ENCODE measurements at places on chromosomes 5 and 9. TPM values are rescaled to one million over a fixed set of nuclear protein-coding genes. Genes with fewer than 3 reads are reported as not detected.

GRCh38 chr5:114782177-114782576 lies 387.5 kb downstream of the TRIM36 start:
- H3K4me1 ChIP-seq = no peaks in the 10 kb centered on the region
- no peaks in the 10 kb centered on the region for H3K27me3 ChIP-seq
- no peak overlapping the region for H3K27ac ChIP-seq

DNA sequence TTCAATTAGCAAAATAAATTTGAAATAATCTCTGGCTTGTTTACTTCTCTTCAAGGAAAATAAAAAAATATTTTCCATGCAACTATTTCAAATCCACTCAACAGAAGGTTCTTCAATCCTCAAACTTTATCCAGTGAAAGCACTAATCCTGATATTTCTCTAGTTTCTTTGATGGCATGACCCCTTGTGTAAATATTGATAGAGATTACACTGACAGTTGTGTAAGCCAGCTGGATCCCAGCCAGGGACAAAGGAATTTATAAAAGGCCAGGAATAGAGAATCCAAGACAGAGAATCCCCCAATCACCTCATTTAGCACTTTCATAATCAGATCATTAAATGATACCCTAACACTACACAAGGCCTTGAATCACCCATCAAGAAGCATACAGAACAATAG lies 135.2 kb downstream of the GNA14 start:
- no peak overlapping the region for H3K4me3 ChIP-seq
- H3K27me3 ChIP-seq = no peaks in the 10 kb centered on the region
- DNase-seq = no peak
- no peak overlapping the region for H3K27ac ChIP-seq

GRCh38 chr9:93451849-93452709 lies 594 bp downstream of the FAM120A start:
- peak overlapping the region; percentile 75 for H3K4me3 ChIP-seq
- no peaks in the 10 kb centered on the region for H3K4me1 ChIP-seq
- DNase-seq = peak; percentile 33
- peaks cover 11% of the 10 kb centered on the region for H3K36me3 ChIP-seq
- peak overlapping the region; percentile 98 for H3K27ac ChIP-seq

The GNA14 gene
- under 0.01 TPM for total RNA-seq

GRCh38 chr9:132669698-132670456 lies at the start of gene DDX31:
Gene DDX31 (minus strand): TSS chr9:132669983. CDS start chr9:132669934, 49 bp downstream.
- H3K36me3 ChIP-seq = no peaks in the 10 kb centered on the region
- H3K27me3 ChIP-seq = no peaks in the 10 kb centered on the region
- peaks cover 2% of the 10 kb centered on the region for H3K4me1 ChIP-seq
- peak within 1 kb of the TSS; percentile 72 for H3K4me3 ChIP-seq
- peak within 1 kb of the TSS; percentile 95 for H3K27ac ChIP-seq
- DNase-seq = peak; percentile 76

DNA sequence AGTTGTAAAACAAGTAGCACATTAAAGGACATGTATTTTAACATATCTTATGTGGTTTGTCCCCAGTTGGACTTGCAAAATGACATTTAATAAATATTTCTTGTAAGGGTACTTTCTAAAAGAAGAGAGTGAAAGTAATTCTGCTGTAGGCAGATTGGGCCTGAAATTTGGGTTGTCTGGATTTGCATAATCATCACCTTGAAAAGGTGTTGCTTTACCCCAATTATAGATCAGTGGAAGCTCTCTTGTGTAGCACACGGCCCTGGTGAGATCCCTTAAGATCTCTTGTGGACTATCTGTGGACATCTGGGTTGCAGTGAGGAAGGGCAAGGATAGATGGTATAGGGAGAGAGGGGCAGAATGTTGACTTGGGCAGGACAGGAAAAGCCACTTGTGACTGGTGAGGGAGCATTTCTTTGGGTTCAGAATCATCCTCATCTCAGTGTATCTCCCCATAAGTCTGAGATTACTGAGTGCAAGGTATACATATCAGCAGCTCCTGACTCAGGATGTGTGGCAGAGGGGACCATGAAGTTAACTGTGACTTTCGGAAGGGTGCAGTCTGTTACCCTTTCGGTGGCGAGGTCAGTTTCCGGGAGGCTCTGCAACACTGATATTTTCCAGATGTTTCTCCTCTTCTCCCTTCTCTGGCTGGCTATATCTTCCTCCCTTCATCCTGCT lies 2.0 kb upstream of the TNFAIP8 start:
- no peaks in the 10 kb centered on the region for H3K36me3 ChIP-seq
- H3K27ac ChIP-seq = no peak overlapping the region
- H3K4me3 ChIP-seq = no peak overlapping the region
- no peaks in the 10 kb centered on the region for H3K27me3 ChIP-seq

The ZNF462 gene
- 18.8 TPM for total RNA-seq

DNA sequence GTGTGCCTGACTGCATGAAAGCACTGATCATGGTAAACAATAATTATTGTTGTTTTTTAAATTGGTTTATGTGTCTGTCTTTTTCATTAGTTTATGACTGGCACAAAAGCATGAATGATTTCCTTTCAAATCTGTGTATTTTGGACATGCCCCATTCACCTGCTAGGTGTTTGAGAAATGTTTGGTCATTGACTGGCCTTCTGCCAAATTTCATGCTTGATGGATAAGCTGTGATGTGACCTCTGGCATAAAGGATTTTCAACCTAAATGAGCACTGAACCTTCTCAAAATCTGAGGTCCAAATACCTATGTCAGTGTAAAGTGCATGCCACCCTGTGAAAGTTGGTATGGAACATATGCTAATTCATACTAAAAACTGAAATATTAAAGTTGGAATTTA lies 204.5 kb downstream of the BRINP1 start:
- H3K27me3 ChIP-seq = no peaks in the 10 kb centered on the region
- H3K36me3 ChIP-seq = no peaks in the 10 kb centered on the region
- no peak overlapping the region for H3K27ac ChIP-seq
- no peak overlapping the region for H3K4me3 ChIP-seq
- no peaks in the 10 kb centered on the region for H3K4me1 ChIP-seq
- DNase-seq = no peak

- peak; percentile 66 for DNase-seq
- H3K36me3 ChIP-seq = peaks cover 14% of the 10 kb centered on the region
- no peak overlapping the region for H3K4me3 ChIP-seq
- peaks cover 4% of the 10 kb centered on the region for H3K4me1 ChIP-seq
- H3K27ac ChIP-seq = no peak overlapping the region
- no peaks in the 10 kb centered on the region for H3K27me3 ChIP-seq
Measured at GRCh38 chr5:43294226-43294625, 19.0 kb downstream of the HMGCS1 start.

DNA sequence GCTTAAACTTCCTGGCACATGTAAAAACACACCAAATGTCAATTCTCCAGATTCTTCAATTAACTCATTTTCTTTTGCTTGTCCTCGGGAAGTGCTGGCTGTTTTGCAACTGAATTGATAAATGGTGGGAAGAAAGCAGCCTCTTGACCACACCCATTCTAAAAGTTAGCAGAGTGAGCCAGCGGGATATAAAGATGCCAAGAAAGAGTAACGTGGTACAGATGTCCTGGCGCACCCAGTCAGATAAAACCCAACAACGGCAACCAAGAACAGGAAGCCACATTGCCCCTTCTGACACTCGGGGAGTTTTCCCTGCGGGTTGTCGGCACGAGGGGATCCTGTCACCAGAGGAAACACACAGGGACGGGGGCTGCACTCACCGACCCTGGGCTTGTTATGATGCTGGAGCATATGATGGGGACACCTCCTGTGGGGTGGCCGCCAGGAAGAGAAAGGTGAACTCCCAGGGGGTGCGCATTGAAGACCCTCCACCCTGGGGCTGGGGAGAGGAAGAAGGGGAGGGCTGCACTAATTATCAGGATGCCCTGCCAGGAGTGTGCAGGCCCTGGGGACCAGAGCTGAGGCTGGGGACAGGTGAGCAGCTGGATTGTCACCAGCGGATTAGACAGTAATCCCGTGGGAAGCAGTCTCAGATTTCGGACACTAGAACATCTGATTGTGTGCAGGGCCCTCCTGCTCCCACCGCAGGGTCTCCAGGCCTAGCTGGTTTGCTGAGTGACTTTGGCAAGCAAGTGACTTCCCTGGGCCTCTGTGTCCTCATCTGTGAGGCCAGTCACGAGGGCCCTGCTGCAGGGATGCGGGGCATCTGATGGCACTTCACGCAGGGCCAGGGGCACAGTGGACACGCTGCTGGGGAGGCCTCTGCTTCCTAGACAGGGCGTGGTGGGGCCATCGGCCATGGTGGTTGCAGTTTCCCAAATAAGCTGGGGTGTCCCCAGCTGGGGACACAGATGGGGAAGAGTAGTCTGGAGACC lies 59.2 kb downstream of the CRB2 start:
- no peak overlapping the region for H3K4me3 ChIP-seq
- no peak for DNase-seq
- H3K36me3 ChIP-seq = no peaks in the 10 kb centered on the region
- no peaks in the 10 kb centered on the region for H3K4me1 ChIP-seq

DNA sequence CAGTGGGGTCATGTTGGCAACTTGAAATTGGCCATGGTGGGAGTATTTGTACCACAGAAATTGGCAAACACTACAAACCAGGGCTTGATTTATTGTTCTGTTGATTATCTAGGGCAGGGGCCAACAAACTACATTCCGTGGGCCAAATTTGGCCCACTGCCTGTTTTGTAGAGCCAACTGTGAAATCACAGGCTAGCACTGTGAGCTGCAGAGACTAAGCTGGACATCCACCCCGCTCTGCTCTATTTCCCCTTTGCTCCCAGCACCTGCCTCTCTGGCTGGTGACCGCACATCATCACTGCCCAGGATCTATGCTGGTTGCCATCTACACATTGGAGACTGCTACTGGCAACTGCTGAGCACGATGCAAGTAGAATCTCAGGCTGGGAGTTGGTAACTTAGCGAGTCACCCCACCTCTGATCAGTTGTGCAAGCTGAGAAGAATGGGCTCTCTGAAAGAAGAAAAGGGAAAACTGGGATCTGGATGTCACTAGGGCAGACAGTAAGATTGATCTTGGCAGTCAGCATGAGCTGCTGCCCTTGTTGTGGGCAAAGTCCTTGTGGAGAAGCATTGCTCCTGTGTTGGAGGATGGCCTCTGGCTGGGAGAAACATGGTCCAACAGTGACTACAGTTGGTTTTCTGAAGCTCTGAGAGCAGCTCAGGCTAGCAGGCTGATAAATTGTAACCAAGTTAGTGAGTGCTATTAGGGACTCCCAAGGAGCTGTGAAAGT lies 144.7 kb upstream of the RAD23B start:
- DNase-seq = no peak
- no peaks in the 10 kb centered on the region for H3K36me3 ChIP-seq
- no peak overlapping the region for H3K27ac ChIP-seq

DNA sequence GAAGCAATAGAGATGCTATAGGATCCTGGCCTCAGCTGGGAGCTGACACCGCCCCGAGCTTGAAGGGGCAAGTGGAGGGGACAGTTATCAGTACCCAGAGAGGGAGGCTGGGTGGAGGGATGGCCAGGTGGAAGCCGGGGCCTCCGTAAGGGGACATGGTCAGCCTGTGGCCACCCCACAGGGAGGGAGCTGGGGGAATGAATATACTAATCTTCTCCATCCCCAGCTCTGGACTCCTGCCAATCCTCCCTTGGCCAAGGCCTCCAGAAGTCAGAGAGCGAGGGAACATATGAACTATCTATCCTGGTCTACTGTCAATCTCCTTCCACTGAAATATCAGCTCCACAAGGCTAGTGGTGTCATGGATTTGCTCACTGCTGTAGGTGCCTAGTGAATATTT lies 109.3 kb downstream of the BOD1 start:
- H3K27me3 ChIP-seq = no peaks in the 10 kb centered on the region
- H3K4me1 ChIP-seq = no peaks in the 10 kb centered on the region
- H3K27ac ChIP-seq = no peak overlapping the region
- DNase-seq = no peak
- H3K4me3 ChIP-seq = no peak overlapping the region

The SLCO6A1 gene
- not detected for total RNA-seq

Data from IMR-90 (cell line).